Lung microvascular endothelial cell (primary cell): ENCODE measurements at places on chromosomes 7 and 10. TPM values are rescaled to one million over a fixed set of nuclear protein-coding genes. Genes with fewer than 3 reads are reported as not detected.

DNA sequence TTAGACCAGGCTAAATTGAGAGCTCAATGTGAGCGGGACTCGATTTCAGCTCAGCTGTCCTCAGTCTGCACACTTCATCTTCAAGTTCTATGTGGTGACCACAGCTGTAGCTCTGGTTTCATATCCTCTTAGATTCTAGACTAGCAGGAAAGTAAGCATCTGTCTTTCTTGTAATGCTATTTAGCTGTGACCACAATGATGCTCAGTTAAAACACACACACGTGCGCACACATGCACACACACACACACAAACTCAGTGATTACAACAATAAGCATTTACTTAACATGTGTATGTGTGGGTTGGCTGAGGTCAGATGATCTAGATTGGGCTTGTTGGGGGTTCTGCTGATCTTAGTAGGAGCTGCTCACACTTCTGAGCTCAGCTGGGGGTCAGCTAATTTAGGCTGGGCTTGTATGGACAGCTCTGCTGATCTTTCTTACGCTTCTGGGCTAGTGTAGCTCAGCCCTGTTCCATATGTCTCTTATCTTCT lies 82.5 kb downstream of the ZNF365 start:
- no peak for DNase-seq

GRCh38 chr7:157267956-157268355 lies 68.8 kb upstream of the DNAJB6 start:
- no peak for DNase-seq

GRCh38 chr10:110865186-110865808 lies 6.4 kb upstream of the PDCD4 start:
- no peak for DNase-seq

- peak; percentile 43 for DNase-seq
Observed at GRCh38 chr7:113698556-113699220, 220.1 kb downstream of the PPP1R3A start.

- DNase-seq: no peak
Observed at GRCh38 chr10:31961277-31962074, 32.8 kb upstream of the ARHGAP12 start.

The BICC1 gene
- total RNA-seq: under 0.01 and 0.20 TPM in 2 replicates

GRCh38 chr10:17835688-17836087 lies 26.5 kb downstream of the MRC1 start:
- DNase-seq: peak; percentile 41

The CRYGN gene
- total RNA-seq: not detected in 2 replicates

DNA sequence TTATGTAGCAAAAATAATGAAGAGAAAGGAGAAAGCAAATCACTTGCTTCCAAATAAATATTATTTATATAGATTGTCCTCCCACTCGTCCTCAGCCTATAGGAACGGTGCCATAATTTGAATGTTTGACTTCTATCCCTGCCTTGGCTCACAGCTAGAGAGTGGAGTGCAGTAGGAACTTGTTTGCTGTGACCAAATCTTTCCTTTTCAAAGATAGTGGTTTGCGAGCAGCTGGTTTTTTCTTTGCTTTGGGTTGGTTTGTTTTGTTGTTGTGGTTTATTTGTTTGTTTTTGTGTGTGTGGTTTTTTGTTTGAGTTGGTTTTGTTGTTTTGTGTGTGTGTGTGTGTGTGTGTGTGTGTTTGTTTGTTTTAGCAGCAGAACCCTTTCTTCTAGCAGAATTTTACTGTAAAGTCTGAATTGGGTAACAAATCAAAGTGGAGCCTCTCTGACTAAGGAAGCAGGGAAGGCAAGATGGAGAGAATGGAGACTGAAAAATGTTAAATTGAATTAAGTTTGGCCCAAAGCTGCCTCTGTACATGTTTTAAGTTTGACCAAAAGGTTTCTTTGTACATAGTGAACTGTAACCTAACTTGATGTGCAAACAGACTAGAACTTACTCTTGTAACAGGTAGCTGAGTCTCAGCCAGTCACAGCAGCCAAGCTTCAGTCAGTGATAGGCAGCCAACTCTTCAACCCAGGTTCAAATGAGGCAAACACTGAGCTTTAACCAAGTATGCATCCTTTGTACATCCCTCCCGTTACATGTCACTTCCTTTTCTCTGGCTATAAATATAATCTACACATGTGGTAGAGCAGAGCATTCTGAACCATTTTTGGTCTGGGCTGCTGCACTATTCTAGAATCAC lies 149.5 kb upstream of the LRGUK start:
- DNase-seq: peak; percentile 4

The LRMDA gene
- 8.1 and 17.3 TPM in 2 replicates for total RNA-seq

The SLC26A4 gene
- 6.5 and 9.8 TPM in 2 replicates for total RNA-seq

GRCh38 chr10:77949167-77949566 lies 22.6 kb upstream of the DLG5 start:
- no peak for DNase-seq

GRCh38 chr10:130857631-130858295 lies 453.8 kb downstream of the TCERG1L start:
- no peak for DNase-seq

The OR6V1 gene
- not detected in 2 replicates for total RNA-seq

DNA sequence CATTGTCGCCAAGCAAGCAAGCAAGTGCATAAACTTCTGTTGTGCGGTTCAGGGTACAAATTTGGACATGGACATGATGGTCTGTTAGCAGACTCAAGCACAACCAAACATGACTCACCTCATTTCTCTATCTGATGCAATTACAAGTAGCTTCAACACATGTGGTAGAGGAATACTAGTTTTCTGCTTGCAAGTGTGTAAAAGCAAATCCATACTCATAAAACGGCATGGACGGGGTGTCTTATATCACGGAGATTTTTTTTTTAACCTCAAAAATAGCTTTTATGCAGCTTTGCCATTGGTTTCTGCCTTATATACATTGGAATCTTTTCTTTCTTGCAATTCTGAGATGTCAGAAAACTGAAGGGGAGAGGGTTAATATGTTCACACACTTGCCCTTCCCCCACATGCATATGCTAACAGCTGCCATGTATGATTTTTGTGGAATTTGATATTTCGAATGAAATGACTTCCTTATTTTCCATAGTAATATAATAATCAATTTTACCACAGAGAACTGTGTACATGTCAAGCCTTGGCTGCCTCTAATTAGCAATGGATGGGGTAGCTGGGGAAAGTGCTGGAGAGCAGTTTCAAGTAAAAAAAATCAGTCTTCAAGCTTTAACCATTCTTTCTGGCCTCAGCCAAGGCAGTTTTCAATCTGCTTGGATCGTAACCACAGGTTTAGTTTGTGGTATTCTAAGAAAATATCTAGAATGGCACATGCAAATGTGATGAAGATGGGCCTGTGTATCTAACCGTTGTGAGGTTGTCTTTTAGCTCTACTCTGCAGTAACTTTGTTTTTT lies 106.0 kb upstream of the PDCD4 start:
- DNase-seq: no peak

DNA sequence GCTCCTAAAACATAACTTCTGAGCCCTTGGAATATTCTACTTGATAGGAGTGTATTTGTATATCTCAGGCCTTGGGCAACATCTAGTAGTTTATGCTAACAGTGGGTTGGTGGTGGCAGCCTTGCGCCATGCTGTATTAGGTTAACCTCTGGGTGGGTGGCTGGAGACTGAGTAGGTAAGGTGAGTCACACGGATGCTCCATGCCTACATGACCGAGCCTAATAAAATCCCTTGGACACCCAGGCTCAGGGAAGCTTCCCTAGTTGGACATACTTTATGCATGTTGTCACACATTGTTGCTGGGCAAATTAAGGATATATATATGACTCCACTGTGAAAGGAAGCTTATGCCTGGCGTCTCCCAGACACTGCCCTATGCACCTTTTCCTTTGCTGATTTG lies 6.0 kb upstream of the DAGLB start:
- DNase-seq: peak; percentile 36

The FOXI2 gene
- total RNA-seq: not detected in 2 replicates

DNA sequence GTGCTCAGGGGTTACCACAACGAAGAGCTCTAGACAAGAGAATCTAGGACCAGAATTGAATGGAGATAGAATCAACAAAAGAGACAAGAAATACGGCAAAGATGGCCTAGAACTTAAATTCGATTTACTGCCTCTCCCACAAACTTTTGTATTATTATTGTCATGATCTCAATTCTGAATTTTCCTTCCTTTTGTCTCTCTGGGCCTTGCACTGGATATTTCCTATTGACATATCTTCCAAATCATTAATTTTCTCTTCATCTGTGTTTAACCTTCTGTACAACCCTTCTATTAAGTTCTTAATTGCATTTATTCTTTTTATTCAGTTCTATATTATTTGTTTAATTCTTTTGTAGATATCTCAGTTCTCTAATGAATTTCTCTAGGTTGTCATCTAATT lies 28.4 kb downstream of the VSTM4 start:
- DNase-seq: no peak

GRCh38 chr7:154967401-154967955 lies 35.4 kb downstream of the PAXIP1 start:
- no peak for DNase-seq

DNA sequence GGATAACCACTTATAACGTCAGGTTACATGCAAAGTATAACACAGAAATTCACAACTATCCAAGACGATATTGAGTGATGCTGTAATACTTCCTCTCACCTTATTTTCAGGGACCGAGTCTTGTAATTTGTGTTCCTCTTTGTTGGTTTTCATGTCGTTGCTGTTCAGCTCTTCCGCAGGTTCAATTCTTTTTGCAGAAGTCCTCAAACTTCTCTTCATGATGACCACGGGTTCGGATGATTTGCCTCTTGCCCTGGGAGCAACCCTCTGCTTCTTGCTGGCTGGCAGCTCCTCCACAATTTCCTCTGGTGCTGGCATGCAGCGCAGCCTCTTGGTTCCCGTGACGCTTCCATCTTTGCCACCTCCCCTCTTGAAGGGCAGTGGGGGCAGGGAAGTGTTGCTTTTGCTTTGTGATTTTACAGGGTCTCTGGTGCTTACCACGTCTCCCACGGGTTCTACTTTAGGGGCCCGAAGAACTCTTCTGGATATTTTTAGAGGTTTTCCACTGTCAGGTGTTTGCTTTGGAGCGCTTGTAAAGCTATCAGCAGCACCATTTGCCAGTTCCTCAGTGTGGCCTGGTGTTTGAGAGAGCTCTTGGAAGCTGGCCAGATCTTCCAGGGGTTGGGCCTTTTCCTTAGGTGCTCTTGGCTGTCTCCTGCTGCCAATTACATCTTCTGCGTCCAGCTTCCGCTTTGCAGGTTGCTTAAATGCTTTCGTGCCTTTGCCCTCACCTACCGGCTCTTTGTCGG lies 23.6 kb downstream of the MKI67 start:
- no peak for DNase-seq

The C10orf62 gene
- not detected in 2 replicates for total RNA-seq

DNA sequence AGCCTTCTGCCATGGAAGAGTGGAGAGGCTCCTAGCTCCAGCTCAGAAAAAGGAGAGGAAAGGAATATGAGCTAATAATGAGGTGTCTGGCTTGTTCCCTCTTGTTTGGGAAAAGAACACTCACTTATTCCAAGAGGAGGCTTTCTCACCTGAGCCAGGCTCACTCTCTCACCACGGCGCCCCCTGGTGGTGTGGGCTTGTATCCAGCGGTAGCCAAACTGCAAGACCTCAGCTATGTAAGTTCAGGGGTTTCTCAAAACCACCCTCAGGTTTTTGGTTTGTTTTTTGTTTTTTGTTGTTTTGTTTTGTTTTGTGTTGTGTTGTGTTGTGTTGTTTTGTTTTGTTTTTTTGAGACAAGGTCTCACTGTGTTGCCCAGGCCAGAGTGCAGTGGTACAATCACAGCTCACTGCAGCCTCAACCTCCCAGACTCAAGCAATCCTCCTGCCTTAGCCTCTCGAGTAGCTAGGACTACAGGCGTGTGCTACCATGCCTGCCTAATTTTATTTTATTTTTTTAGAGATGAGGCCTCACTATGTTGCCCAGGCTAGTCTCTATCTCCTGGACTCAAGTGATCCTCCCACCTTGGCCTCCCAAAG lies 124.0 kb downstream of the TMEM130 start:
- DNase-seq: peak; percentile 60

DNA sequence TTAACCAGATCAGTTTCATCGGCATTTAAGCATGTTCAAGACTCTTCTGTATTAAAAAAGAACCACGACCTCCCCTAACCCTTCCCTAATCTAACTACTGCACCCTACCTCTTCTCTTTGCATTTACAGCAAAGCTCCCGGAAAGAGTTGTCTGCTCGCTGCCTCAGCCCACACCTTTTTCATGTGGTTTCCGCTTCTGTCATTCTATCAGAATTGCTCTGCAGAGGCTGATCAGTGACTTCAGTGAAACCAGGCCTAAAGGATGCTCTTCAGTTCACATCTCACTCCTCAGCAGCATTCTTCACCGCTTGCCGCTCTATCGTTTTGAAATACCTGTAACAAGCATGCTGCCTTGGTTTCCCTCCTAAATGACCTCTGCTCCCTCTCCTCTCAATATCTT lies 160.9 kb downstream of the SDK1 start:
- no peak for DNase-seq

DNA sequence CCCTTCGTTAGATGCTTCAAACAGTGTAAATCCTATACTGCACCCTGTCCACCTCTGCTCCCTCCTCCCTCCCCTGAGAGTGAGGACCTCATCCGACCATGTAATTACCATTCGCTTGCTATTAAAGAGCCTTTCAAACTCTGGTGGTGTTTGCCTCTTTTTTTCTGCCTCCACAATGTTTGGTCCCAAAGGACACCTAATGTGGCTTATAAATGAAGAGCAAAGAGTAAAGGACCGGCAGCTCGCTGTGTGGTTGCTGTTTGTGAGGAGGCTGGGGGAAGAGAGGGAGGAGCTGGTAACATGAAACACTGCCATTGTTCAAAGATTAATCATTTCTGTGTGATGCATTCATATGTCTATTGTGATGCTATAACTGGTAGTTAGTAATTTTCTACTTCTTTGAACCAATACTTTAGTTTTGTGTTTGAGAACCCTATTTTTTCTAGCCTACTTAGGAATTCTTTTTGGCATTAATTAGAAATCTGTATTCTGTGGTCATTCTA lies 27.9 kb downstream of the MTURN start:
- peak; percentile 64 for DNase-seq

The EVX1 gene
- not detected in 2 replicates for total RNA-seq

The IGF2BP3 gene
- 6.0 and 23.1 TPM in 2 replicates for total RNA-seq

The FAM131B gene
- total RNA-seq: under 0.01 and 0.22 TPM in 2 replicates

- no peak for DNase-seq
Observed at GRCh38 chr7:100221767-100222444, 2.2 kb downstream of the PVRIG start.

DNA sequence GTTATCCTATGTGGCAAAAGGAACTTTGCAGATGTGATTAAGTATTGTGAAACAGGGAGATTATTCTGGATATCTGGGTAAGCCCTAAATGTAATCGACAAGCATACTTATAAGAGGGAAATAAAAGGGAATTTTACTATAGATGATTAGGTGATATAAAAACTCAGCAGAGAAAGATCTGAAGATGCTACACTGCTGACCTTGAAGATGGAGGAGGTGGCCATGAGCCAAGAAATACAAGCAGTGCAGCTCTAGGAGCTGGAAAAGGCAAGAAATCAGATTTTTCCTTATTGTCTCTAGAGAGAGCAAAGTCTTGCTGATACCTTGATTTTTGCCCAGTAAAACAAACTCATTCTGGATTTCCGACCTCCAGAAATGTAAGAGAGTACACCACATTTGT lies 67.7 kb downstream of the BRAF start:
- no peak for DNase-seq

The CDK5 gene
- 15.9 and 17.4 TPM in 2 replicates for total RNA-seq

- no peak for DNase-seq
Observed at GRCh38 chr10:130339911-130340310, 203.7 kb downstream of the GLRX3 start.

- no peak for DNase-seq
Observed at GRCh38 chr7:95047291-95047690, 139.9 kb downstream of the PPP1R9A start.
